ENCODE measurements at places on chromosomes 2 and 18. TPM values are rescaled to one million over a fixed set of nuclear protein-coding genes. Genes with fewer than 3 reads are reported as not detected.

GRCh38 chr2:56047136-56047535 lies 123.6 kb upstream of the EFEMP1 start:
- H3K4me3 ChIP-seq: no peak overlapping the region
- H3K36me3 ChIP-seq: no peaks in the 10 kb centered on the region
- DNase-seq: no peak
- H3K27ac ChIP-seq: no peak overlapping the region

DNA sequence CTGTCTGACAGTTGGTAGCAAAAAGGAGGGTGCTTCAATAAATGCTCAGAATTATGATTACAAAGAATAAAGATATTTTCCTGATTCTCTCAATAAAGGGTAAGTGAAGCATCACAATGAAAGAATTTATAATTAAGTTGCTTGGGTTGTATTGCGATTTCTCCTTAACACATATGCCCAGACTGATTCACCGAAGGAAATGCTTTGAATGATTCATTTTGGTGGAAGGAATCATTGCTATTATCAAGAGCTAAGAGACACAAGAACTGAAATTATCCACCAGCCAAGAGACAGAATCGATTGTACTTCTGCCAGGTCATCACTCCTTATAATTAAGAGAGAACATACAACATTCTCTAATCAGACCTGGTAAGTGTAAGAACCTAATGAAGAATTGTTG lies 301.4 kb downstream of the NR4A2 start:
- H3K36me3 ChIP-seq: no peaks in the 10 kb centered on the region
- no peaks in the 10 kb centered on the region for H3K27me3 ChIP-seq
- no peak for DNase-seq
- H3K4me3 ChIP-seq: no peak overlapping the region
- H3K27ac ChIP-seq: no peak overlapping the region

Gene RESP18
- total RNA-seq: not detected

DNA sequence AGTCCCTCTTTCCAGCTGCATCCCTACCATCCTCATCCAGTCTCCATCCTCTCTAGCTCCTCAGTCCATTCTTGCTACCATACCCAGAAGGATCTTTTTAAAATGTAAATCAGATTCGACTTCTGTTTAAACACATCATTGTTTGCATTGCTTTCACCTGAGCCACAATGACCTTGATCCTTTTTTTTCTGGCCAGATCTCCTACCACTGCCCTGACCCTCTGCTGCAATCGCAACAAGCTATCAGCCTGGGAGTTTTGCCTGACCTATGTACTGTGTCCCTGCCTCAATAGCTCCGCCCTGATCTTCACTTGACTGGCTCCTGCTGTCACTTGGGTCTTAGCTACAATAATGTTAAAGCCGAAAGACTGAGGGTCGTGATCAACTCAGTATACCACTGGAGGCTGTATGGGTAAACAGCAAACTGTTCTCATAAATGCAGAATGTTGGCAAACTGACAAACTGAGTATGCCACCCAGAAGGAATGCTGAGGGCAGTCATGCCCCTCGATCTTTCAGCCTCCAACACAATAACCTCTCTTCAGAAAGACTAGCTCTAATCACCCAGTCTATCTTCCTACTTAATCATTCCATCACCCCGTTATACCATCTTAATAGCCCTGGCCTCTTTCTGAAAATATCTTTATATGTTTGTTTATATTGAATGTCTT lies 2.6 kb upstream of the RBM43 start:
- H3K27ac ChIP-seq: no peak overlapping the region
- no peaks in the 10 kb centered on the region for H3K27me3 ChIP-seq
- H3K4me3 ChIP-seq: no peak overlapping the region
- DNase-seq: no peak

- no peak overlapping the region for H3K27ac ChIP-seq
- H3K4me3 ChIP-seq: no peak overlapping the region
- H3K4me1 ChIP-seq: peaks cover 63% of the 10 kb centered on the region
- H3K27me3 ChIP-seq: peaks cover 1% of the 10 kb centered on the region
These were observed 6.4 kb downstream of the MBOAT2 start for GRCh38 chr2:8997108-8997507.

Gene MERTK
- total RNA-seq: 0.05 TPM

DNA sequence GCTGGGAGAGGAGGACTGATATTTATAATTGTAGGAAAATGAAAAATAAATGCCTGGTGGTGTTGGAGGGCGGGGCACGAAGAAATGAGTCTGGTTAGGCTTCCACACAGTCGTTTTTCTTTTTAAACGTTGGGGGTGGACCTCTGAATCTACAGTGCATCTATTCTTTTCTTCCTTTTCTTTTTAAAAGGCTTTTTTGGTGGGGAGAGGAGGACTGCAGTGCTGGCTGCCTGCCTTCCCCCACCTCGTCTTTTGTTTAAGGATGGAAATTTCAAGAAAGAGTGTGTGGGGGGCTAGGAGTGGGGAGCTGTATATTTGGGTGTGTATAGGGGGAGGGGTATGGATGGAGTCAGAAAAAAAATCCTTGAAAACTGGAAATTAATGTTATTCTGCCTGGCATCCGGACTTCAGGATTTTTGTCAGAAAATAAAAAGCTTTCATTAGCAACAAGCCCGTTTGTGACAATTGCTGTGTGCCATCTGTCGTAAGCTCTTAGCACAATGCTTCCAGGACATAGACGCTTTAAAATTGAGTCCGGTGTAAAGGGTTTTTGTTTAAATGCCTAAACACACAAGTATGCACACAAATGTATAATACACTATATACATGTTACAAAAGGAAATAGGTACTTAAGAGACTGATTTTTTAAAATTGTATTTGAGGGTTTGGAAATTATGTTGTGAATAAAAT lies 1.1 kb downstream of the MAP2 start:
- H3K27me3 ChIP-seq: peaks cover 3% of the 10 kb centered on the region
- peak overlapping the region; percentile 91 for H3K4me3 ChIP-seq
- H3K36me3 ChIP-seq: no peaks in the 10 kb centered on the region
- H3K27ac ChIP-seq: no peak overlapping the region
- DNase-seq: no peak
- peaks cover 28% of the 10 kb centered on the region for H3K4me1 ChIP-seq

- H3K36me3 ChIP-seq: no peaks in the 10 kb centered on the region
- H3K27ac ChIP-seq: no peak overlapping the region
- peak; percentile 17 for DNase-seq
- H3K4me3 ChIP-seq: no peak overlapping the region
These were observed 420.3 kb upstream of the MMADHC start for GRCh38 chr2:150007815-150008430.

GRCh38 chr2:156340377-156340776 lies 7.9 kb upstream of the NR4A2 start:
- no peak for DNase-seq
- peaks cover 10% of the 10 kb centered on the region for H3K27me3 ChIP-seq
- H3K36me3 ChIP-seq: no peaks in the 10 kb centered on the region
- H3K27ac ChIP-seq: peak overlapping the region; percentile 98

GRCh38 chr2:217901835-217902378 lies 100.9 kb downstream of the TNS1 start:
- peaks cover 9% of the 10 kb centered on the region for H3K27me3 ChIP-seq
- H3K27ac ChIP-seq: peak overlapping the region; percentile 83
- H3K4me1 ChIP-seq: peaks cover 61% of the 10 kb centered on the region
- H3K4me3 ChIP-seq: peak overlapping the region; percentile 54
- peaks cover 29% of the 10 kb centered on the region for H3K36me3 ChIP-seq

DNA sequence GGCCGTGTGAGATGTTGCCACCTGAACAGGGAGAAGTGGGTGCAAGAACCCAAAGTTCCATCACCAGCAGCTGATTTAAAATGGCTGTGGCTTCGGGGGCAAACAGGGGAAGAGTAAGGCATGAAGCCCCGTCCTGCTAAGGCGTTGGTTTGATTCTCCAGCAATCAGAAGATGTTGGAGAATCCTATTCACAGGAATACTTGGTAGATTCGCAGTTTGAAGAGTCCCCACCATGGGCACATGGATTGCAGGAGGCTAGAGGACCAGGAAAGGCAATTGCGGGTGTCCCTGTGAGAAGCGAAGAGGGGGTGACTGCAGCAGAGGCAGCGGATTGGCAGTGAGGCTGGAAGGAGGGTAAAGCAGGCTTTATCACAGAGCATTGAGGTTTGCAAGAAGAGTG lies 46.6 kb upstream of the TXNDC2 start:
- no peak for DNase-seq
- peaks cover 1% of the 10 kb centered on the region for H3K27me3 ChIP-seq
- H3K36me3 ChIP-seq: no peaks in the 10 kb centered on the region
- no peaks in the 10 kb centered on the region for H3K4me1 ChIP-seq
- H3K27ac ChIP-seq: no peak overlapping the region

Gene EML6
- total RNA-seq: 0.36 TPM

DNA sequence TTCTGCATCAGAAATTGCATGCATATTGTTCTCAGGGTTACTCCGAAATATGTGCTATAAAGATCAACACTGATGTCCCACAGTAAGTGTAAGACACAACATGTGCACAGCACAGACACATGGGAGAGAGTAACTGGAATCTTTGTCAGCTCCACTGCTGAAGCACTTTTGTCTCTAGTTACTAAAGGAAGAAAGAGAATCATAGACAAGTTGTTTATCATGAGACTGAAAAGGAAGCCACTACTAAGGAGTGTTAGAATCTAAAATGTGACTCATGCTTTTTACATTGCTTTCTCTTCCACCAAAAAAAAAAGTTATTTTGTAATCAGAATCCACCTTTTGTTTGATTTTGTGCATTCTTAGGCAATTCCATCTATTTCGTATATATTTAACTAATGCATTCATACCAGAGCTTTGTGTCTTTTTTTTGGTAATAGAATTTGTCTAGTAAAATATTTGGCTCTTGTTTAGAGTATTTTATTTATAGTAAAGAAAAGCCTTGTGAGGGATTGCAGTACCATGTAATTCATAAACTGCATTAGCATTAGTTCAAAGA lies 502.4 kb downstream of the FBXO15 start:
- H3K4me1 ChIP-seq: peaks cover 48% of the 10 kb centered on the region
- H3K27me3 ChIP-seq: no peaks in the 10 kb centered on the region
- H3K36me3 ChIP-seq: peaks cover 18% of the 10 kb centered on the region

DNA sequence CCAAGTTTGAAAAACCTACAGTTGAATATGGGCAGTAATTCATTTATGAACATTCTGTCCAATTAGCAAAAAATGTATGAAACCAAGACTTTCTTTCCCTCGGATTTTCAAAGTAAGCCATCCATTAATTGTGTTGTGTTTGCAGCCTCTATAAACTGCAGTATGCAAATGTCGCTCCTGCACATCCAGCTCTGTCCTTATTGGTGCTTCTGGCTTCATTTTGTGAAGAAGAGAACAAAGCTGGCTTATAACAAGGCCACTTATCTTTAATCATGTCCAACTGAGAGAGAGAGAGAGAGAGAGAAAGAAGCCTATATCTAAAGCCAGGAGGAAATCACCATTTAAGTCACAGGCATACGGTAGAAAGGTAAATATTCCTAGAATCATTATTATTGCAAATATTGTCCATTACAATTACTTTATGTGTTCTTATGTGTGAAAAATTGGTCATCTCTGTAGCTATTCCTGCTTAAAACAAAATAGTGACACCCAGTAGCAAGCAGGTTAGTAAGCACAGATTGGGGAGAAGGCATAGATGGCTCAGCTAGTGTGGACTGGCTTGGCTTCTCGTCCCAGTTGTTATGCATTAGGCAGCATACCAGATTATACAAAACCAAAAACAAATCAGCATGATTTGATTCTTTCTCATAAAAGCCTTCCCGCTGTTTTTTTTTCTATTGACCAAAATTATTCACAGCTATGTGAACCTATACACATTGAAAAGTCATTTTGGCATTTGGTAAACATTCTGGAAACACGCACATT lies 726.4 kb upstream of the SOX11 start:
- H3K27ac ChIP-seq: no peak overlapping the region
- H3K27me3 ChIP-seq: no peaks in the 10 kb centered on the region
- DNase-seq: no peak
- no peaks in the 10 kb centered on the region for H3K4me1 ChIP-seq
- no peak overlapping the region for H3K4me3 ChIP-seq

- peaks cover 8% of the 10 kb centered on the region for H3K36me3 ChIP-seq
- H3K4me3 ChIP-seq: no peak overlapping the region
- peaks cover 6% of the 10 kb centered on the region for H3K4me1 ChIP-seq
- DNase-seq: no peak
- H3K27ac ChIP-seq: no peak overlapping the region
- H3K27me3 ChIP-seq: no peaks in the 10 kb centered on the region
These were observed 110.8 kb downstream of the GBX2 start for GRCh38 chr2:236057375-236057774.

DNA sequence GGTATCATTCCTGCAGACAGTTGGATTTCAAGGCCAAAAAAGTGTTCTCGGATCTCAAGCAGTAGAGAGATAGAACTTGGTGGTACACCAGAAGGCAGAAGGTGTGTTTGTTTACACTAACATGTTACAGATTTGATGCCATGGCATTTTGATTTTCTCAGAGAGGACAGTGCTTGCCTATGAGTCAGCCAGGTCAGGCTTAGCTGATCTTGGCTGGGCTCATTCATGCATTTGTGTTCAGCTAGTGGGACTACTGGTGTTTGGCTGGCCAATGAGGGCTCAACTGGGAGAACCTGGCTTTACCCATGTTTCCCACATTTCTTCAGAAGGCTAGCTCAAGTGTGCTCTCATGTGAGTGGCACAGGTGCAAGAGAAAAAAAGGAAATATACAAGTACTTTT lies 162.0 kb downstream of the C1D start:
- peaks cover 43% of the 10 kb centered on the region for H3K4me1 ChIP-seq
- no peak overlapping the region for H3K4me3 ChIP-seq
- H3K27ac ChIP-seq: no peak overlapping the region
- peaks cover 2% of the 10 kb centered on the region for H3K27me3 ChIP-seq
- no peak for DNase-seq

Gene KIAA2012
- total RNA-seq: 0.26 TPM

GRCh38 chr2:190657474-190658255 lies 8.8 kb downstream of the NAB1 start:
- no peaks in the 10 kb centered on the region for H3K27me3 ChIP-seq
- peaks cover 4% of the 10 kb centered on the region for H3K4me1 ChIP-seq
- no peak overlapping the region for H3K27ac ChIP-seq
- no peak for DNase-seq

GRCh38 chr2:133635131-133635530 lies 66.9 kb upstream of the NCKAP5 start:
- H3K36me3 ChIP-seq: no peaks in the 10 kb centered on the region
- no peak for DNase-seq
- H3K27ac ChIP-seq: peak overlapping the region; percentile 22
- H3K4me3 ChIP-seq: peak overlapping the region; percentile 33
- H3K27me3 ChIP-seq: no peaks in the 10 kb centered on the region

GRCh38 chr2:127645395-127646291 lies at the start of gene GPR17:
TSS of gene GPR17 (plus strand) at chr2:127646153. CDS start at chr2:127650736, 4,583 bp downstream.
- peaks cover 2% of the 10 kb centered on the region for H3K27me3 ChIP-seq
- no peaks in the 10 kb centered on the region for H3K36me3 ChIP-seq
- H3K4me3 ChIP-seq: no peak within 1 kb of the TSS
- DNase-seq: no peak
- H3K27ac ChIP-seq: peak within 1 kb of the TSS; percentile 67

Gene SERPINB2
- 82.1 TPM for total RNA-seq

Gene EPB41L3
- total RNA-seq: 12.8 TPM

Gene MAL
- total RNA-seq: not detected

Gene DQX1
- not detected for total RNA-seq

GRCh38 chr2:227480528-227480927 lies 8.6 kb downstream of the AGFG1 start:
- H3K27me3 ChIP-seq: no peaks in the 10 kb centered on the region
- H3K4me1 ChIP-seq: peaks cover 77% of the 10 kb centered on the region
- peaks cover 8% of the 10 kb centered on the region for H3K36me3 ChIP-seq
- no peak overlapping the region for H3K4me3 ChIP-seq
- peak overlapping the region; percentile 10 for H3K27ac ChIP-seq
- DNase-seq: no peak

Gene RAD51AP2
- not detected for total RNA-seq

Gene IDH1
- total RNA-seq: 60.7 TPM

Gene AGAP1
- 17.7 TPM for total RNA-seq
